ENCODE measurements at places on chromosomes 2 and 18. TPM values are rescaled to one million over a fixed set of nuclear protein-coding genes. Genes with fewer than 3 reads are reported as not detected.

SLC5A7 gene
- not detected for total RNA-seq

PRKAG3 gene
- 4.1 TPM for total RNA-seq

ACAA2 gene
- 19.4 TPM for total RNA-seq

XIRP2 gene
- total RNA-seq = under 0.01 TPM

REEP1 gene
- not detected for total RNA-seq

MERTK gene
- total RNA-seq = 0.90 TPM

All from smooth muscle cell of the coronary artery (primary cell).